ENCODE measurements at places on chromosomes 7 and 10.

GRCh38 chr10:85457191-85457590 lies 909.4 kb downstream of the GRID1 start:
- DNase-seq, result no peak

- DNase-seq, result no peak
Observed at GRCh38 chr7:44530990-44531389, 10.1 kb downstream of the NPC1L1 start.

DNA sequence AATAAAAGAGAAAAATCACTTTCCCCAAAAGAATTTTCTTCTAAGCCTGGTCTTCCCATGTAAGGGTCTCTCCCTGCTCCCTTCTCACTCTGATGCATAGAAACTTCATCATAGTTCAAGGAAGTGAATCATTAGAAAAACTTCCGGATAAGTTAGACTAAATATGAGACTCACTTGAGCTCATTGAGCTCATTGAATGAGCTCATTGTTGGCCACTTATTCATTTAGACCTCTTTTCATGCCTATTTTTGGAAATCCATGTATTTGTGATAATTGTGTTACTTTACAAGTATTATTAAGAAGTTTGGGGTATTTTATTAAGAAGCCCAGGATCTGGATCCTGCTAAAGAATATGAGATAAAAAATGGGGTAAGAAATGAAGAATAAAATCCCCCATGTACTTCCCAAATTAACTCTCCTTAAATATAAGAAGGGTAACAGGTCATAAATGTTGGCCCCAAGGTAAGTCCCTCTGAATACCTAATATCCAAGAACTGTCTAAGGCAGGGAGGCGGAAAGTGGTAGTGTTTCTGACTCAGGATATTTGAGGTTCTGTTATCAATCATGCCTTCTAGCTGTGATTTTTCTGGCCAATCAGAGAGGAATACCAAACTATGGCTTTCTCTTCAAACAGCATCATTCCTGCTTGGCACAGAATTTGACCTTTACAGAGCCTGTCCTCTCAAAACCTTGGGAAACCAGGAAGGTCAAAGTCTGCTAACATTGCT lies 236.5 kb upstream of the PTN start:
- no peak for DNase-seq

- no peak for DNase-seq
Observed at GRCh38 chr10:49361178-49361554, 34.7 kb downstream of the DRGX start.

- DNase-seq, result peak; percentile 64
Observed at GRCh38 chr10:102914781-102915180, 3.3 kb upstream of the CNNM2 start.

GRCh38 chr7:84939442-84939841 lies 247.4 kb downstream of the SEMA3D start:
- DNase-seq, result no peak

DNA sequence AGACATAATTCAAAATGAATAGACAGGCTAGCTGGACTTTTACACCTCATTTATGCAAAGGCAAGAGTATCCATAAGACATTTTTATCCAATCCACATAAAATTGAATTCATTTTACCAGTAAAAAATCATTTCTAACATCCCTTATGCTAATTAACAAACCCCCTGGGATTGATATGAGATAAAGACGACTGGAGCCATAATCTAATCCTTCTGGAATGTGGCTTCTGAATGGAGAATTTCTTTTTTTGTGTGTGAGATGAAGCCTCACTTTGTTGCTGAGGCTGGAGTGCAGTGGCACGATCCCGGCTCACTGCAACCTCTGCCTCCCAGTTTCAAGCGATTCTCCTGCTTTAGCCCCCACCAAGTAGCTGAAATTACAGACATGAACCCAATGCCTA lies 90.4 kb downstream of the AKR1D1 start:
- DNase-seq, result no peak

DNA sequence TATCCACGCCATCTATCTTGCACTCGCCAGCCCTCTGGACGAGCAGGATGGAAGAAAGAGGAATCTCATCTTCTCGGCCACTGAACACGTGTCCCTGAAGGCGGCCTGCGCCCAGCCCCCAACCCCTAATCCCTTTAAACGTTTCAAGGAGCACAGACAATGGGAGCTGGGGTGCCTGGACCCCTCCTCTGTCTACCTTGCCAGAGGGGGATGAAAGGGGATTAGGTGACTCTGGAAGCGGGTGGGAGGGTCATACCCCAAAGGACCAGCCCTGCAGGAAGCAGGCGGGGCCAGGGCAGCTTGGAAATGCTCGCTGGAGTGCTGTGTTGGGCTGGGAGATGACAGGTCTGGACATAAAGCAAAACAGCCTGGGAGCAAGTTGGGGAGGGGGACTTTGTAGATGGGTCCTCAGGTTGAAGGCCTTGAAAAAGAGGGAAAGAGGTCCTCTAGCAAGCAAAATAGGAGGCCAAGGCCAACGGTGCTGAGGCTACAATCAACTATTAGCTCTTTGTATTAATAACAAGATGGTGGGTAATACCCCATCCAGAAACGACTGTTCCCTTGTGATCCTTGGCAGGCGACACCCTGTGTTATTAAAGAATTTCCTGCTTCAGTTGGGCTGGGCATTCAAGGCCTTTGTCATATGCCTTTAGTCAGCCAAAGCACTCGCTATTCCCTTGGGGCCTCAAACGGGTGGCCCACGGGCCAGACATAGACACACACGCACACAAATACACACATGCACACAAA lies 126.5 kb upstream of the UNC5B start:
- no peak for DNase-seq

DNA sequence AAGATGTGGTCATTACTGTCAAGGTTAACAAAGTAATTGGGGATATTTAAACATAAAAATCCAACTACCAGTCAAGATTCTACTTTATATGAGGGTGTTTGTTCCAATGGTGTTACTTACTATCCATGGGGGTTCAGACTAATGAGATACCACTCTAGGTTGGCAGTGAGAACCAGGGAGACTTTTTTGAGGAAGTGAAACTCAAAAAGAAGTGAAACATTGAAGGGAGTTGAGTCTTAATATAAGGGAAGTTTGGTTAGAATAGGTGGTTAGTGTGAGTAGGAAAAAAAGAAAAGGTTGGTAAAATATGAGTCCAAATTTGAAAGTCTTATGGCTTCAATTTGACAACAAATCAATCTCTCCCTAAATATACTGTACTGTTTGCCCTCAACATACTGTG lies 123.6 kb upstream of the ANK3 start:
- peak; percentile 24 for DNase-seq

Measured in Kasumi-1 (cell line).